CD4-positive, alpha-beta T cell treated with Interferon alpha-2 for 1 hour (primary cell): ENCODE measurements at places on chromosomes 5 and 9.

- no peak for DNase-seq
Measured at GRCh38 chr9:93060746-93061259, 2.3 kb downstream of the SUSD3 start.

GRCh38 chr5:146890731-146891440, 12.3 kb upstream of the PPP2R2B start:
- DNase-seq: no peak

- no peak for DNase-seq
Measured at GRCh38 chr5:152593388-152593787, 188.3 kb upstream of the NMUR2 start.

- DNase-seq: no peak
Measured at GRCh38 chr5:171823269-171823668, 37.7 kb downstream of the SMIM23 start.

GRCh38 chr9:117160254-117160653, 254.6 kb downstream of the ASTN2 start:
- DNase-seq: no peak

DNA sequence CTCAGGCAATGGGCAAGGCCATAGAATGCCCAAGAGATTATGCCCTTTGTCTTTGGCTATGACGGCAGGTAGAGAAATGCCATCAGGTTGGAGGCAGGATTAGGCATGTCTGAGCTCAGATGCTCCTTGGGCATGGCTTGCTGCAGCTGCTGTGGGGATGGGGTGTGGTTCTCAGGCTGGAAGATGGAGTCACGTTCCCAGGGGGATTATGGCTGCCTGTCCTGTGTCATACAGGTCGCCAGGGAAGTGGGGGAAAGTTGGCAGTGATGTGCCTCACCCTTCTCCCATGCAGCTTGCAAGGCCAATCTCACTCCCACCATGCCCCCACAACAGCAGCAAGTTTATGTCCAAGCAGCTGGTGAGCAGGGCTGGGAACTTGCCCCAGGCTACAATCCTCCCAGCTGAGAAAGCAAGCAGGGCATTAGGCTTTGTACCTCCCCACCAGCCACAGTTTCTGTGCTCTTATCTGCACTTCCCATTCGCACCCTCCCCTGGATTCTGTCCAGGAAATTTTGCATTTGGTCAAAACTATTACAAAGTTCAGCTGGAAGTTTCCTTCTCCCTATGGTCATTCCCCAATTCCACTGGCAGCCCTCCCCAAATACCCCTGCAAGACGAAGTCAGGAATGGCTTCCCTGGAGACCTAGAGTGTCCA, 1788.0 kb upstream of the NUDT12 start:
- no peak for DNase-seq

DNA sequence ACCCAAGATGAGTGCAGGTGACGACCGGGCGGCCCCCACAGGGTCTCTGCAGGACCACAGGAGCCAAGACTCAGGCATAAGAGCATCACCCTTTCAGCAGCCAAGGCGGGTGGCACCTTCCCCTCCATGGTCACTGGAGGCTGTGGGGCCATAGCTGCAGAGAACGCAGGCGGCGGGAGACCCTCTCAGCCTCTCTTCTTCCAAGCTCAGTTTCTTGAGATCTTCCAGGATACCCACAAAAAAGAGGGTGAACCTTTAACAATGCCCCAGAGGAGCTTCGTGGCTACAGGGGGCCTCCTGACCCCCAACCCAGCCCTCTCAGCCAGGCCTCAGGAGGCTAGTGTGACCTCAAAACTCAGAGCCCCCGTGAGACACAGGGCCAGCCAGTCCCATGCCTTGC, 5.8 kb upstream of the TBC1D9B start:
- no peak for DNase-seq

- no peak for DNase-seq
Measured at GRCh38 chr9:27468462-27469110, 55.5 kb upstream of the IFNK start.
